ENCODE measurements at places on chromosomes 2 and 18.

- DNase-seq, result no peak
Measured at GRCh38 chr2:47008381-47009252, 93.0 kb upstream of the MCFD2 start.

GRCh38 chr18:72922895-72923294 is 55.1 kb upstream of the NETO1 start:
- DNase-seq, result no peak

- DNase-seq, result no peak
Measured at GRCh38 chr2:96154506-96155380, 9.5 kb upstream of the DUSP2 start.

GRCh38 chr2:71538656-71539265 is 85.4 kb downstream of the DYSF start:
- DNase-seq, result no peak
